AG08396 (cell line): ENCODE measurements at places on chromosomes 6 and 20.
A peak's percentile ranks its signal among the peaks of the same experiment; 100 is the strongest.

- no peak for DNase-seq
Observed at GRCh38 chr6:89799756-89800155, 19.8 kb downstream of the MDN1 start.

DNA sequence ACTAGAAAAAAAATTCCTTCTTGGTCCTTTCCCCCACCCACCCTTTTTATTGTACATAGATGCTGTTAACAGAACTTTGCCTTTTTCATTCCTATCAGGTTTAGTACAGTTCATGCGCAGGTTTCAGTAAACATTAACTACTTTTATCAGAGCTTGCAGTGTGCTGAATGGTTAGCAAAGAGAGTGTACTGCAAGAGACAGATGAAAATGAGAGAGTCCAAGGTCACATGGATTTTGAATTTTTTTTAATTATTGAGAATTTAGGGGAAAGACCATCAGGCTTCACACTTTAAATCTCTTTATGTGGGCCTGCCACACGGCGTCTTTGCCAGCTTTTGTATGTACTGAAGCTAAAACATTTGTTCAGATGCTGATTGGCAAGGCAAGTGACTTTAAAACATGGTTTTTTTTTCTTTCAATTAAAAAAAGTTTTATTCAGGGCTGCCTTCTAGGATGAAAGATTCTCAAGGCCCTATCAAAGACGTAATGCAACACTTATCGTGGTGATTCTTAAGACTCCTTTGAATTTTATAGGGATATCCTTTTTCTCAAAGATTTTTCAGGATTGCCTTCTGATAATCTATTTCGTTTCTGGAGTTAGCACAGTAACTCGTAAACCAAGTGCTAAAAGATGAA, 32.2 kb downstream of the RREB1 start:
- no peak for DNase-seq

DNA sequence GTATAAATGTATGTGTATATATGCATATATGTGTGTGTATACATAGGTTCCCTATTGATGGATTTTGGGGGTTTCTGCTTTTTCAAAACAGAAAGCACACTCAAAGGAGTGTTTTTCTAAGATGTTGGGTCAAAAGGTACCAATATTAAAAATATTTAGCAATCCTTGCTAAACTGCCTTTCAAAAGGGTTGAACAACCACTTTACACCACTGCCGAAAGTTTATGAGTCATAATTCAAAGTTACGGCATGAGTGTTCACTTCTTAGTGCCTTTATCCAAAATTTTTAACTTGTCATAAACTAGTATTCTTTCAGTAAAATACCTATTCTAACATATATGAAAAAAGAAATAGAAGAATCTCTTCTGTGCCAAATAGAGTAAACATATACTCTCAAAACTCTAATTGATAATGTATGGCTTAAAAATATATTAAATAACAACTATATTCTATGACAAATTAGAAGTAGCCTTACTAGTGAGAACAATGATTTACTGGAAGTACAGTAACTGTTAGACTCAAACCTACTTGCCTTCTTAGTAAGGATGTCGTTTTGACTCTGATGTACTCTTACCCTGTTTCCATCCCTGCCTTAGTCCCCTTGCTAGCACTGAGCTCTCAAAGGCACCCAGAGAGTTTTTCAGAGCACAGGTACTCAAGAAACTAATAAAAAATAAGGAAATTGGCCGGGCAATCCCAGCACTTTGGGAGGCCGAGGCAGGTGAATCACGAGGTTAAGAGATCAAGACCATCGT, 136.1 kb downstream of the INSM1 start:
- no peak for DNase-seq

DNA sequence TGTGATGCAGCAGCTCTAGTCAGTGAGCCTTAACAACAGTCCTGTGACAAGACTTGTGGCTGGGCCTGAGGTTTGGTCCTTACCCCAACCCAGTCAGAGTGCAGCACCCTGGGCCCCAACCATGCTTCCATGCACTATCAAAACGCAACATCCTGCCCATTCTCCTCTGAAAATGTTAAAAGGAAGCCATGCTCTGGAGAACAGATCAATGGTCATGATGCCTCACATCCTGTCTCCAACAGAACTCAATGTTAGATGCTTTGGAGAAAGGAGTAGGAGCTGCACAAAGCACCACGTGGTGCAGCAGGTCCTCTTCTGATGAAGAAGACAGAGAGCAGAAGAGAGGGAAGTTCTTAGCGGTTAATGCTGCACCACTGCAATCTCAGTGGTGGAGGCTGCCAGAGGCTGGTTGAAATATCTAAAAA, 41.9 kb downstream of the TRAM2 start:
- DNase-seq, result no peak

DNA sequence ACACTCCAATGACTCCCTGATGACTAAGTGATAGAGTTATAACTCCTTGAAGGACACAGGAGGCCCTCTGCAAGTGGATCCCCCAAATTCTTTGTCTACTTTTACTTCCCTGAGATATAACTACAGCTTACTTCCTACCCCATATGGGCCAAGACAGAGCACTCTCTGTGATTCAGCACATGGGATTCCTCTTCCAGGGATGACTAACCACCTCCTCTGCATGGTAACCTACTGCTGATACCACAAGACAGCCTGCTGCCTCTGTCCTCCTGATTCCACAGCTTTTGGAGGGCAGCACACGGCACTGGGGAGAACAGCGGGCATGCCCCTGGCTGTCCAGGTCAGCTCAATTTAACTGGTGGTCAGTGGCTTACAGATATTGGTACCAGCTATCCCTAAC, 675.7 kb upstream of the AGPAT4 start:
- DNase-seq, result no peak

DNA sequence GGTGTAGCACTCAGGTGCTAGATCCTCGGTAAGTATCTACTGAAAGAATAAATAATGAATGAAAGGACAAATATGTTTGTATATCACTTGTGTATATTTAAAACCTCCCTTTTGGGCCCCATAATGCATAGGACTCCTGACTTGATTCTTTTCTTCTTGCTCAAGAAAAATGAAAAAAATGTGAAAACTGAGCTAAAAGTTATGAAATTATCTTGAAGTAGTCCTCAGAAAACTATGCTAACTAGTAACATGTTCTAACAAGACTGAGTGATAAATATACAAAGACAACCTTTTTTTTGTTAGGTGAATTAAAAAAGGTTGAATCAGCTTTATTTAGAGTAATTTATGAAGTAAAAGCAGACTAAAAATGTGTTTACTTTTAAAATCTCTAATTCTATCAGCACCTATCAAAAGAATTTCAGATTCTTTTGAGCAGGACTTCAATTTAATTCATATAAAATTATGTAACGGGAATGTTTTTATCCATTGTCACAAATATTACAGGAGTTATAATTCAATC, 247.8 kb upstream of the JAG1 start:
- DNase-seq, result no peak

DNA sequence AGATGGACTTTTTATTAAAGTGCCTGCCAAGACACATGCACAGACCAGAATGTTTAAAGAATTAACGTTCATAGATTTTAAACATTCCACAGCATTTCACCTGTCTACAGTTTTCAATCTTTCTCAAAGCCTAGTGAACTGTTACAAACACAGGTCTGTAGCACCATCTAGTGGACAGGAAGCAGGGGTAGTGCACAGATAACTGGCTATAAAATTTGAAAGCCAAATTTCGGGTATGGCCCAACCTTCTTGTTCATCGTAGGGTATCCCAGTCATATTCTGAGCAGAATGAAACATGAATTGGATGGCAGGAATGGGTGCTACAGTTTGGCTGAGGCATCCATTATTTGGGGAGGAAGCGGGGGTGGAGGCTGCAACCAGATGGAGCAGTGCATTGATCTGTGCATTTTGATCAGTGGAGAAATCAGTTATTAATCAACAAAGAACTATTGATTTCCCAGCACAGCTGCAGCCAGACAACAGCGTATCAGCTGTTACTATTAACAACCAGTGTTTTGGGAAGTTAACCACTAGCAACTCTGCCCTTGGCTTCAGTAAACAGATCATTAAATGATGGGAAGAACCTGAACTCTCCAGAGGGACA, 56.1 kb upstream of the B3GAT2 start:
- peak; percentile 54 for DNase-seq

DNA sequence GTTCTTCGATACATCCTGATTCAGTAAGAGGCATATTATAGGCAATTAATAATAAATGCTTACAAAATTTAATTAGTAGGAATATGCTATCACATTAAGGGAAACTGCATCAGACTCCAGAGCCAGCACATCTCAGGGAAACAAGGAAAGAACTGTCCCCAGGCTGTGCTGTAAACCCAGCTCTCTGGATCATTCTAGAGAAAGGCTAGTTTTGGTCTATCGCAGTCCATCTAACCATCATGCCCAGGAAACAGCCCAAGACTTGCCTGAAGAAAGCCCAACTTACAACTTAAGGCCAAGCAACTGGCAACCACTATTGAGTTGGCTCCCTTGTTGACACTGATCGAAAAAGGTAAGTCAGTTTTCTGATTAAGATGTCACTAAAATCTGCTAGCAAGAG, 11.3 kb downstream of the MAP3K5 start:
- no peak for DNase-seq

DNA sequence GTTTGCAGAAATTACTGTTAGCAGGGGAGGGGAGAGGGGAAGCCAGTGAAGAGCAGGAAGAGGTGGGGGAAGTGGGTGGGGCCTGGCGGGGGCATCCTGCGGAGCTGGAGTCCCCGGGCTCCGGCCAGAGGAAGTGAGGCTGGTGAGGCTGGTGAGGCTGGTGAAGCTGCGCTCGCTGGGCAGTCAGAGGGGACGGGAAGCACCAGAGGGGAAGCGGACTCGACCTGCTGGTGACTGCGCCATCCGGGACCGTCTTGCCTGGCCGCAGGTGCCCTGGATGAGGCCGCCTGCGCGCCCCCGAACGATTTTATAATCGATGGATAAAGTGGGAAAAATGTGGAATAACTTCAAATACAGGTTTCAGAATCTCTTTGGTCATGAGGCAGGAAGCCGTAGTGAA, 635.3 kb upstream of the MARCKS start:
- no peak for DNase-seq

- DNase-seq, result no peak
Observed at GRCh38 chr6:44000164-44000842, 126.9 kb downstream of the MRPL14 start.

GRCh38 chr6:160919723-160920440, 71.7 kb upstream of the MAP3K4 start:
- peak; percentile 50 for DNase-seq

- no peak for DNase-seq
Observed at GRCh38 chr6:52183131-52183713, 3.0 kb upstream of the IL17A start.

- no peak for DNase-seq
Observed at GRCh38 chr20:40778894-40779496, 90.0 kb upstream of the MAFB start.

- no peak for DNase-seq
Observed at GRCh38 chr6:101527467-101527866, 134.0 kb downstream of the GRIK2 start.

GRCh38 chr6:106997392-106998158, 23.0 kb upstream of the CD24 start:
- DNase-seq, result peak; percentile 61

GRCh38 chr6:107602321-107603005, 112.5 kb downstream of the SOBP start:
- DNase-seq, result no peak

DNA sequence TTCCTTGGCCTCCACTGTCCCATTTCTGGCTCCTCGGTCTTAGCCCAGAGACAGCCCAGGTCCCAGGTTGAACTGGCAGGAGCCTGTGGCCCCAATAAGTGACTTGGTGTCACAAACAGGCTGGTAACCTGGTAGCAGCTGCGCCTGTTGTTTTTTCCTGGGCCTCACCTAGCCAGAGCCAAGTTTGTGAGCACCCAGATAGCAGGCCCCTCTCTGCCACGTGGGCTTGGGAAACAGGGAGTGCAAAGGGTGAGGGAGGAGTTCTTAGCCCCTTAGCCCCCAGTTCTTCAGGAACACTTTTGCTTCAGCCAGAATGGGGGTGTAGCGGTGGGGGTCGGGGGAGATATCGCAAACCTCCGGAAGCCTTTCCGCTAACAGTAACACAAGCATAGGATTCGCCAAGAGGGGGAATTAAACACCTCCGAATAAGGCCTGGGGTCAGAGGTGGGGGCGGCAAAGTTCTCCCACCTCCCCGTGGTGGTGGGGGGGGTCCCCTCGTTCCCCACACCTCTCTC, 760 bp downstream of the C6orf132 start:
- DNase-seq, result peak; percentile 35

- no peak for DNase-seq
Observed at GRCh38 chr6:115071962-115072361, 729.1 kb upstream of the HS3ST5 start.

DNA sequence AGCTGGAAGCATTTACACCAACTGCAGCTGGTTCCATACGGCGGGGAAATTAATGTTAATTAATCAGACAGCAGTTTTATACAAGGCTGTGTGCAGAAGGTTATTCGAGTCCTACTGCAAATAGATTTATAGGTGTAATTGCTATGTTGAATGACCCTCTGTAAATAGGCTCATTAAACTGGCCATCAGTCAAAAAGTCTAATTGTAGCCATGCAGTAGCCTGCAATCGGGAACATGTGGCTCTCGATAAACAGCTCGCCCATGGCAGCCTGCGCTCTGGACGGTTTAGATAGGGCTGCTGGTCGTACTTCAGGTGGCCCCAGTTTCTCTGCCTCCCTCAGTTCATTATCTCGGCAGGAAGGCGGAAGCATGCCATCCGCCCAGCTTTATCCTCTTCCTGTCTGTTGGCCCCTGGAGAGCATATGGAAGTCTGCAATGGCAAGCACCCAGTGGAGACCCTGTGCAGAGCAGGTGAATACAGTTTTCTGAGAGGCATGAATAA, 143.2 kb downstream of the MBOAT1 start:
- DNase-seq, result no peak

- DNase-seq, result no peak
Observed at GRCh38 chr6:117075218-117075617, 190.1 kb upstream of the VGLL2 start.

DNA sequence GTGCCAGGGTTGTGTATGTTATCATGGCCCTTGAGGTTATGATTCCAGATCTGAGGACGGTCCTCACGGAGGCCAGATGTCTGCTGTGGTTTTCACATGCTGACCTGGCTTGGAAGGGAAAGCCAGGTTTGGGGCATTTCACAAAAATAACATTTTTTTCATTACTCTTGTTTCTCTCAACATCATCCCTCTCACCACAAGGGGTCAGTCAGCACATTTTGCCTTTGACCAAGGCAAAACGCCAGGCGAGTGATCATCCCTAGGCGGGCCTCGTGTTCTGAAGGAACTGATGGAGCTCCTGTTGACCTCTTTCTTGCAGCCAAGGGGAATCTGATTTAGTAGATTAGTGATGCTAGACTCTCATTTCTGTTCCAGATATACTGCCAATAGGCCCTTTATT, 133.5 kb downstream of the TBC1D7 start:
- peak; percentile 82 for DNase-seq

DNA sequence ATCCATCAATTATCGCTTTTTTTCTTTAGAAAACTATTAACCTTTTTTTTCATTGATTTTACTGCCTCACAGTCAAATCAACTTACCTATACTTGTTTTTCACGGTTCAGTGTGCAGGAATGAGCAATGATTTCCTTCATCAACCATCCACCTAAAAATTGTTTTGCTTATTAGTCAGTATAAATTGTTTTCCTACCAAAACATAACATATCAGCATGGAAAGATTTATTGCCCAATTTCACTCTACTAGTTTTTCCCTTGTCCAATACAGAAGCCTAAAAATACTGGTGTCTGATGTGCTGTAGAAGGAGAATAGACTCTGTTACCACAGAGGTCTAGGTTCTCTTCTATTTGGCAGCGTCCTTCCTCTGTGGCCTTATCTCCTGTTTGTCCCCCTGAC, 558.2 kb upstream of the CITED2 start:
- DNase-seq, result no peak

GRCh38 chr6:45031601-45032000, 296.5 kb upstream of the RUNX2 start:
- no peak for DNase-seq

- DNase-seq, result peak; percentile 15
Observed at GRCh38 chr6:14053811-14054210, 63.8 kb upstream of the CD83 start.
